CD4-positive, alpha-beta T cell treated with Interleukin-10 for 1 hour (primary cell): ENCODE measurements at places on chromosomes 16 and 17.

DNA sequence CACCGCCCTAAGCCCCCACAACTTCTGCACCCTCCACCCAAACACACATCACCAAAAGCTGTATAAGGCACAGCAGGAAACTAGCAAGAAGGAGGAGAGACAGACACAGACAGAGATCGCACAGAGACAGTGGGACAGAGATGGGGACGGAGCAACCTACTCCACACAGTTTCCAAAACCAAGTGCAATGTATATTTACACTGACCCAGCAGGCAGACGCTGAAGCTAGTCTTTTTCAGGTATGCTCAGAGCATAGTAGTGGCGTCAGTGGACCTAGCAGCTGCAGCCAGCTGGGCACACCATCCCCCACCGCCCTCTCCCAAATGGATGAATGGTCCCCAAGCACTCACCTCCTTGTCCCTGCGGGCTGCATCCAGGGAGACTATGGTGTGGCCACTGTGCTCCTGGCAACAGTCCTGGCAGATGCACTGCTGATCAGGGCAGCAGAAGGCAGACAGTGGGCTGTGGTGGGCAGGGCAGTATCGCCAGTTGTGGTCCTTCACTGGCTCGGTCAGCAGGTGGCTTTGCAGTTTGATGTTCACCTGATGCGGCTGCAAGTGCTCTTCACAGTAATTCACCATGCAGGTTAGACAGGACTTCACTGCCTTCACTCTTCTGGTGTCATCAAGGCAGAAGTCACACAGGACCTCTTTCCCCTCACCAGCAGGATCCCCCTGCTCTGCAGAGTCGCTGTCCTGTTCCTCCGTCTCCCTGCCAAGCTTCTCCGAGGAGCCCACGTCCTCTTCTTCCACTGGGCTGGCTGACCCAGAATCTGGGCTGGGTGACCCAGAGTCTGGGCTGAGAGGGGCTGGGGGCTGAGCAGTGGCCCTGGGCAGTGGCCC lies 31.5 kb upstream of the FBXW10B start:
- DNase-seq = no peak

DNA sequence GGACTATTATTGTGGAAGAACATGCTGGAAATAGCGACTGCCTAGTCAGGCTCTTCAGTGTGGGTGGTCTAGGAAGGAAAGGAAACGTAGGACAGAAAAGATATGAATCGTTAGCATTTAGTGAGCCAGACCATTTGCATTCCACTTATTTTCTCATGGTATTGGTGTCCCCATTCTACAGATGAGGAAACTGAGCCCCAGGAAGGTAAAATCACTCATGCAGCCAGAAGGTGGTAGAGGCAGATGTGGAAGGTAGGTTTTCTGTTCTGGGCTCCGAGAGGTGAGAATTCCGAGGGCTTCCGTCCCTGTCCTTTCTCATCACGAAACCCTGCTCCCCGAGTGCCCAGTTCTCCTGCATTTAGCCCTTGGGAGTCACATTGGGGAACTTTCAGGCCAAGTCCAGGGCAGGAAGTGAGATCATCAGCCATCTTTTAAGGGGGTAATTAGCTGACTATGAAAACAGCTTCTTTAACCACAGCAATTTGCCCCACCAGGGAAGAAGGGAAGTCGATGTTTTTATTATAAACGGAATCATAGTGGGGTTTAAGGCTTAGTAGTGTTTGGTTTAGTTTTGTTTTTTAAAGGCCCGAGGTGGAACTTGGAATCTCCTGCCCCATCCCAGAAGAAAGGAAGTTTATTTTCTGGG lies 110.7 kb upstream of the IRX3 start:
- no peak for DNase-seq

DNA sequence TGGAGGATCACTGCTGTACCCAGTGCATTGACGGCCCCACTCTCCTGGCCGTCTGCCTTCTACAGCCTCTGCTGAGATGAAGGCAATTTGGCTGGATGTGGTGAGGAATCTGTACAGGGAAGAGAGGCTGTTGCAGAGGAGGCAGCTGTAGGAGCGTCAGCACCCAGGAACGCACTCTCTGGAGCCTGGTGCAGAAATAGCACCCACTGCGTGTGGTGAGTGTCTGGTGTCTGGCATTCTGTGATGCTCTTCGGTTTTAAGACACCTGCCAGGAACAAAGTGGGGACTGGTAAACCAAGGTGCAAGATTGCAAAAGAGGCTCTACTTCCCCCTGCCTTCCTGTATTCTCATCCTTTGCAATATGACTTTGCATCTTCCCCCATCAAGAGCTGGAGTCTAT lies 187.5 kb upstream of the SDK2 start:
- DNase-seq = no peak

DNA sequence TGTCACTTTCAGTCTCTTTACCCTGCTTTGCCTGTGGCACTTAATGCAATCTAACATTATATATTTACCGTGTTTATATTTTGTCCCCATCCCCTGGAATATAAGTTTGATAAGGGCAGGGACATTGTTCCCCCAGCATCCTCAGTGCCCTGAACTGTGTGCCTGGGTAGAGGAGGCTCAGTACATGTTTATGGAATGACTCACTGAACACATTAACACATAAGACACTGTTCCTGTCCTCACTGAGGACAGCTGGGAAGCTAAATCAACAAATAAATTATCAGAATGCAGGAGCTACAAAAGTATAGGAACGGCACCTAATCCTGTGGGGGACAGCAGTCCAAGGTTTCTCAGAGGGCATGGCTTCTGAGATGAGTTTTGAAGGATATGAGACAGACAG lies 27.8 kb downstream of the GRIN2A start:
- DNase-seq = no peak

GRCh38 chr17:77894126-77894956 lies 64.2 kb upstream of the TNRC6C start:
- DNase-seq = no peak
